ENCODE measurements at places on chromosomes 6 and 20.

- DNase-seq = no peak
These were observed 38.7 kb downstream of the STK38 start for GRCh38 chr6:36508532-36508931.

- DNase-seq = no peak
These were observed 41.4 kb upstream of the ANGPT4 start for GRCh38 chr20:957544-957943.

GRCh38 chr6:108453601-108454185 is 107.0 kb upstream of the FOXO3 start:
- no peak for DNase-seq

DNA sequence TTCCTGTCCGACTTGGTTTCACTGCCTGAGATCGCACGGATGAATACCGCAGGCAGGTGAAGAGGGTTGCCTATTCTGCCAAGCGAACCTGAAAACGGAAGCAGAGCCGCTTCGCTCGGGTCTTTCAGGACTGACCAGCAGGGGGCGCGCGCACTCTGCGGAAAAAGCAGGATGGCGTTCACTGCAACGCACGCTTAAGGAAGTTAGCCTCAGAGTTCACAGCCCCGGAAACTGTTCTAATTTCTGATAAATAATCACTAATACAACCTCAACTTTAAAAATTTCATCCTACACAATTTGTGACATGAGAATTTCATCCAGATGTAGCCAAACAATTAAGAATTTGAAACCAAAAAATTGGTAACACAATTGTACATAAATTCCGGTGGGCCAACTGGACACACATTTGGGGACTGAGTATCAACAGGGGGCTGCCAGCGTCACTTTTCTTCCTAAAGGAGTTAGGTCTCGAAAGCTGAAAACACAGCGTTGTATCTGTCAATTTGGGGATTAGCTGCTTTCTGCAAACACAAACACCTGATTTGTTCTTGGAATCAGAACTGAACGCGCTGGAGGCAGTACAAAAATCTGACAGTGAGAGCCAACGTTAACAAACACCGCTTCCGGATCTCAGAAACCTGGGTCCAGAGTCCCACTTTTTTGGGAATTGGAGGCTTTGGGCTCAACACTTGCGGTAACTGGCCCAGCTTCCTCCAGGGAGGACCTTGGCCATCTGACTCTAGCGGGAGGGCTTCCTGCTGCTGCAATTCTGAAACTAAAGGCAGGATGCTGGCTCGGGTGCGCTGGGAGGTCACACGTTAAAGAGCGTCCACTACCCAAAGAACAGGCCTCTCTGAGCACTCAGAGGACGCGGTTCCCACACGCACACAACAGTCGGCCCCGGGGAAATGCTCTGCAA is 8.8 kb downstream of the PXDC1 start:
- peak; percentile 68 for DNase-seq

DNA sequence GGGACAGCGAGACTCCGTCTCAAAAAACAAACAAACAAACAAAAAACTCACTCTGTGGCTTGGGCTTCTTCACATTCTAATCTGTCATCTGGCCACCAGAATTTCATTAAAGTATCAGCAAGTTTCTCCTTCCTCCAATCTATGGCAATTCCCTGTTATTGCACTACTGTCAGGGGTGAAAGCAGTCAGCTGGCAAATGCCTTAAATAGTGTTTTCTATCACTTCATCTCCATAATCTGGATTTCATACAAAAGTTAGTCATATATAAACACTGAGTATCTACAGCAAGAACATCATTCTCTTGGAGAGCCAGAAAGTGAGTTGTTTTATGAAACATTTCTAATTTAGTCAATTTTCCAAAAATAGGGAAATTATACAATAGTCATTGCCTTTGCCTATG is 56.1 kb downstream of the PHACTR3 start:
- no peak for DNase-seq

- no peak for DNase-seq
These were observed 53.6 kb downstream of the MAP3K5 start for GRCh38 chr6:136738692-136739057.

DNA sequence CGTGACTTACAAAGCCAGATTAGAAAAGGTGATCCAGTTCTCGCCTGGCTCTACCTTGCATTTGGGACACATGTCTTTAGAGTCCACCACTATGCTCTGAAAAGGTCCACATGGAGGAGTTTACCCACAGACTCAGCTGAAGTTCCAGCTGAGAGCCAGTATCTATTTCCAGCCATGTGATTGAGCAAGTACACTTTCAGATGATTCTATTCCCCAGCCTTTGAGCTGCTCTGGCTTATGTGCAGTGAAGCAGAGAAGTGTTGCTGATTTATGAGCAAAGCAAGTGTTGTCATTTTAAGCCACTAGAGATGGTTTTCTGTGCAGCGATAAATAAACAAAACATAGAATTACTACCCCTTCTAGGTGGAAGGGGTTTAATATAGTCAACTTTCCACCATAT is 520.8 kb upstream of the RNF217 start:
- DNase-seq = no peak

Measured in GM12892 (cell line).